ENCODE measurements at places on chromosomes 2 and 18. TPM values are rescaled to one million over a fixed set of nuclear protein-coding genes. Genes with fewer than 3 reads are reported as not detected.

Gene CCDC74B
- total RNA-seq = 0.51 TPM

Gene GPR55
- total RNA-seq = not detected

Gene PRKAG3
- not detected for total RNA-seq

Gene IL1B
- total RNA-seq = not detected

Gene FAM124B
- 48.8 TPM for total RNA-seq

Gene ASB18
- not detected for total RNA-seq

Gene GPR45
- not detected for total RNA-seq

Gene GPD2
- total RNA-seq = 27.4 TPM

DNA sequence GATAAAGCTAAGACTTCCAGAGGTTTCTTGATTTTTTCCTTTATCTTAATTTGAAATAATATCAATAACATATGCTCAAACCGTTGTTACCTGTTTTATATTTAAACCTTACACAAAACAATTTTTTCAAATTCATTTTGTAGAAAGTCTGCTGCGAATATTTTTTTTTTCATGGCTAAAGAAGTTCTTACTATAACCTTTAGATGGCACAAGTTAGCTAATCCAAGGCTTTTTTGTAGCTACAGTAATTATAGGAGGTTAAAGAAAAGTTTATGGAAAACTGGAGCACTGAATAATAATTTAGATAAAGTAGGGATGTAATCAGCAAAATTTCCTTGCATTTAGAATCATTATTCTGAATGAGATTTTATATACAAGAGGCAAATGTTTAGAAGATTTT, 78.0 kb upstream of the PNPT1 start:
- peak; percentile 51 for DNase-seq

DNA sequence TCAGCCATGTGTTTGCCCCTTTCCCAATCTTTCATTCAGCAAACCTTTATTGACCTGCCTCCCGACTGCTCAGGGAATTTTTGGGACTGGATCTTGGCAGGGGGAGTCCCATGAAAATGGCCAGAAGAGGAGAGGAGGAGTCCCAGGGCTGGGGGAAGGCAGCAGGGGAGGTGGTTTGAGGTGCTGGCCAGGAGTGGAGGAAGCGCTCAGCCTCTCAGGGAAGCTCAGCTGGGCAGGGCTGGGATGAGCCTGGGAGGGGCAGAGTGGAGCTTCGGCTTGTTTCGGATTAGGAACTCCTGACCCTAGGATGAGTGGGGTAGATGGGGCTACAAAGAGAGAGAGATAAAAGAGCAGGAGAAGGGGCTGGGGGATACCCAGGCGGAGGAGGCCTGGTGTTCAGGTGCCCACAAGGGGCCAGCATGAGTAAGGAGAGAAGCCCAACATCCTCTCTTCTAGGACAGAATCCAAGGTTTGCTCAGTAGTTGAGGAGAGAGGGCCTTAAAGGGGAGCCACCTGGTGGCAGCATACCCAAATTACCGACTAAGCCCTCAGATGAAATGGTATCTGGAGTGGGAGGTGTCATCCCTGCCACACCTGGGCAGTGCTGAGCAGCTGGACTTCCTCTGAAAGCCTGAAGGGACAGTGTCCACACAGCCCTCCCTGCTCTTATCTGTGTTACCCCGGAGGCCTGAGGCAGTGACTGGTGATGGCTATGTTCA, 91.1 kb downstream of the INHBB start:
- DNase-seq = no peak

DNA sequence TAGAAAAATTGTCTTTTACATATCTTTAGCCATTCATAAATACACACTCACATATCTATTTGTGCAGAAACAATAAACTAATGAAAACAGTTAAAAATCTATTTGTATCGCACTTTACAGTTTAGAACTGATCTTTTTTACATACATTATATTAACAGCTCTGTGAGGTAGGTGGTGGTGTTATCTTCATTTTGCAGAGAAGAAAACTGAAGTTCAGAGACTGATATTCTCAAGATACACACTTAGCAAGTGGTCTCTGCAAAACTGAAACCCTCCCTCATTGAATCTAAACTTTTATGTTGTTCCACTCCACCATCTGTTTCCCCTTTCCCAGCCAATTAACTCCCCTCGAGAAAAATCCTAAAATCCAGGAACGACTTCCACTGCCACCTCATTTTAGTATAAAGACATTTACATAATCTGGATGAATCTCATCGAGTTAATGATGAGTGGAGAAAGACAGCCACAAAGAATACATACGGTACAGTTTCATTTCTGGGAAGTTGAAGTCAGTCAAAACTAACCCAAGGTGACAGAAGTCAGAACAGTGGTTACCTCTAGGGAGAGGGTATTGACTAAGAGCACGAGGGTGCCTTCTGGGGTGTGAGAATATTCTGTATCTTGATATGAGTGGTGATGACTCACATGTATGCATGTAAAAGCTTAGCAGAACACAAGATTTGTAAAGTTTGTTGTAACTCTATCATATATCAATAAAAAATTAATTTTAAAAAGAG, 524.2 kb upstream of the TCF4 start:
- DNase-seq = no peak

GRCh38 chr2:82913566-82913965, 1545.5 kb downstream of the SUCLG1 start:
- DNase-seq = no peak

- DNase-seq = no peak
Measured at GRCh38 chr2:131085646-131086045, 7.6 kb downstream of the FAM168B start.

- DNase-seq = no peak
Measured at GRCh38 chr2:31371691-31372090, 42.9 kb downstream of the XDH start.

DNA sequence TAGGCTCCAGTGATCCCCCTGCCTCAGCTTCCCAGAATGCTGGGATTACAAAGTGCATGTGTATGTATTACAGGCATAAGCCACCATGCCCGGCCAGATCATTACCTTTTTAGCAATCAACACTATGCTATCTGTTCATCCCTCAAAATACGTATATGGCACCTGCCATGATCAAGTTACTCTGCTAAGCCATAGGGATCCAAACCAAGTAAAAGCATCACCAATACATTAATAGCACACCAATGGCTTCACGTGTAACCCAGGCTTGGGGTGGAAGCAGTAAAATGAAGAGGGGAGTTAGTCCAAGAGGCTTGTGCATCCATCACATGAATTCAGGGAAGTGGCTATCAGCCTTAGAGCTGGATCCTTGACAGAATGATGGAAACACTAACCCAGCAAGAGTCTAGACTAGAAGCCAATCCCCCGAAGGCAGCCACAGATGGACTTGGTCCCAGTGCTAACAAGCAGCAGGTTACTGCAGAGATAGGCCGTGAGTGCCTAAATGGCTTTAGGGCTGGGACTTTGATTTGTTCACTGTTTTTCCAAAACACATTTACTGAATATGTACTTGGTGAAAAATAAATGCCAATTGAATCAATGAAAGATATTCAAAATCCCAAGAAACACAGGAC, 11.3 kb downstream of the HDLBP start:
- DNase-seq = no peak

GRCh38 chr18:24659827-24660720, 199.6 kb downstream of the HRH4 start:
- peak; percentile 5 for DNase-seq

DNA sequence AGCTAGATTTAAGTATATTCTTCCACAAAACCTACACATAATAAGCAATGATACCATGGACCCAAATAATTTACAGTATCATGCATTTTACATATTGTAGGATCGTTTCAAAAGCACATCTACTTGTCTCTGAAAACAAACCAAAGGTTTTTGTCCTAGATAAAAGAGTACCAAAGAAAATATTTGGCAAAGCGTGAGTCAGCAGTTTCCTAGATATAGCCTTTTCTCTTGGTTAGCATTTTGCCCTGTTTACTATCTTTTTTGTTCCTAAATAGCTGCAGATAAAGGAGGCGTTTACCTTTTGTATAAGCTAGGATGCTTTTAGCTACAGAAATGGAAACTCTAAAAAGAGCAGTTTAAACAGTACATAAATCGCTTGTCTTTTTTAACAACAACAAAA, 305.8 kb upstream of the GULP1 start:
- no peak for DNase-seq

- no peak for DNase-seq
Measured at GRCh38 chr2:150041722-150042425, 445.6 kb downstream of the RND3 start.

DNA sequence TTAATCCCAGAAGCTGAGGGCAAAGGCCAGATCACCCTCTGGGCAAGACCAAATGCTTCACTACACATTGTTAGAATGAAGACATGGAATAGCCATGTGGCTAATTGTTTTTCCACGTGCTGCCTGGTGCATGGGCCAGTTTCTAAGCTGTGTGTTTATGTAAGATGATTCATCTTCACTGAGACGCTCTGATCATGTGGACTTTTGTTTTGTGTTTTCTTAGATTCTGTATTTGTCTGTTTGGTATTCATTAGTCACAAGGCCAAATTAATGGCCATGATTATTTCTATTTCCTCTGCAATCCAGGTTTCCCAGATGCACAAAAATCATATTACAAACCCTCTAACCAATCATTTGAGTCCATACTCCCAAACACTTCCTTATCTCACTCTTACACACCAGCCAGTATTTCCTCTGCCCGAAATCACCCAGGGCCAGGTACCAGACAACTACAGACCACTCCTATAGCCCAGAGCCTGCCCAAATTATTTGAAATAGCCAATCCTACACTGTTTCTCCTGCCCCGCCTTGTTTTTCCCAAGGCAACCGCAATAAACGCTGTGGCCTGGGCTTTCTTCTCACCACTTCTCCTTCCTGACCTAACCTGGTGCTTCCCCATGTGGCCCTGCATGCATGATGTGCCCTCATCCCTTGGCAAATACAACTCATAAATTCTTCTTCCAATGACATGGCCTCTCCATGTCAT, 94.2 kb upstream of the SP3 start:
- peak; percentile 74 for DNase-seq

DNA sequence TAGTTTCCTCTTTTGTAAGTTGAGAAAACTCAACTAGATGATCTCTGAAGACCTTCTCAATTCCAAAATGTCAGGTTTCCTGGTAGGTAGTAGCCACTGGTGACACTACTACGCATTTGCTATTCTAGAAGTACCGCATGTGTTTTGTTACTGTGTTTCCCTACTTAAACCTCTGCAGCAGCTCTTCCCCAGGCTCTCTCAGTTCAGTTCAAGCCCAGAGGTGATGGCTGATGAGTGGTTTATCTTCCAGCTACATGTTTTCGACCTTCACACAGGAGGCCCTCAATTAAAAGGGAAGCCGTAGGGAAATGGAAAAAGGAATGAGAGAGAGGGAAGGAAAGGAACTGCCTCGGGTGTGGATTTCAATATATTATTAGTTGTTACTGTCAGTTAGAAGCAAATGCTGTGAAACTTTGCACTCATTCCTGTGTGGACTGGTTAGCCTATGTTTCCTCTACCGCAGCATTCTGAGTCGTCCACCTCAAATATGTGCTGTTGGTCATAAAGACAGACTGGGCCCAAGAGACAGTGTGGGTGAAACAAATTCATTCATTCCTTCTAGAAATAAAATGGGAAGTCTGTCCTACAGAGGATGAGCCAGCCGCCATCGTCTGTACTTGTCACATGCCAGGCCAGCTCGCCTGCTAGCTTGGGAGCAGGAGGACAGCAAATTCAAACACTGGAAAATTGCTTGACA, 455.2 kb upstream of the RAB12 start:
- DNase-seq = no peak

DNA sequence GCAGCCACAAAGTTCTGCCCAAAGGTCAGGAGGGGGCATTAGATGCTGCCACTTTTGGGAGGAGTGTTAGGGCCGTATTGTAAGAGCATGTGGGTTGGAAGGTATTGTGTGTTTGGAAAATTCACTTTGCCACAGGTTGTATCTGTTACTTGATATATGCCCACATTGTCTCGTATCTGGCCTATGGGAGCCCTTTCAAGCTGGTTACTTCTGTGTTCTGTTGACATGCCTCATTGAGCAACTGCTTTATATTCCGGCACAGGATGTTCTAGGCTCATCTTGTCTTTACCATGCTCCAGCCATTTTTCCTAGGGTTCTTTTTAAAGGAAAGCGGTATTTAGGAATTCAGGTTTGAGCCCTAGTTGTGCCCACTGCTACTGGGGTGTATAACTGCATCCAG, 6.0 kb downstream of the ADNP2 start:
- DNase-seq = no peak

DNA sequence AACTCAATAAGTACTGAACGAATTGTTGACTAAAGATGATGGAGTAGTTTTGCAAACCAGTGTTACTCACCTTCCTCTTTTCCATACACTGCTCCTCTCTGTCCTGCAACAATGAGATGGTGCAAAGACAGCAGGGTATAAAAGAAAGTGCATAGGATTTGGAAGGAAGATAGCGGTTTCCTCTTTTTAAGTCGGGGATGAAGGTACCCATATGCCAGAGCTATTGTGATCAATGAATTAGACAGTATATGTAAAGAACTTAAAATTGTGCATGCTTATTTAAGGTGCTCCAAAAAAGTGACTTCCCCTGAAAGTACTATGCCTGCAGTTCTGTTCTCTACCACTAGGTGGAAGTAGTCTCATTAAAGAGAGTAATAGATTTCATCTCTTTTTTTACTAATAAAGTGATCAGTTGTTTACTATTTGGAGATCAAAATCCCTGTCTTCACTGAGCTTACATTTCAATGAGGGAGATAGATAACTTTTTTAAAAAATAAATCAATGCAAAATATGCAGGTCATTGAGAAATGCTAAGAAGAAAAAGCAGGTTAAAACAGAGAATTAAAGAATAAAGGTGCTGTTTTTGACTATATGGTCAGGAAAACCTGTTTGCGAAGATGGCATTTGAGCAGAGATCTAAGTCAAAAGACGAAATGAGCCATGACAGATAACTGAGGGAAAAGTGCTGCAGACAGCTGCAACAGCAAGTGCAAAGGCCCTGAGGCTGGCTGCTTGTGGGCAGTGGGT, 339.7 kb upstream of the SLC14A2 start:
- peak; percentile 6 for DNase-seq

DNA sequence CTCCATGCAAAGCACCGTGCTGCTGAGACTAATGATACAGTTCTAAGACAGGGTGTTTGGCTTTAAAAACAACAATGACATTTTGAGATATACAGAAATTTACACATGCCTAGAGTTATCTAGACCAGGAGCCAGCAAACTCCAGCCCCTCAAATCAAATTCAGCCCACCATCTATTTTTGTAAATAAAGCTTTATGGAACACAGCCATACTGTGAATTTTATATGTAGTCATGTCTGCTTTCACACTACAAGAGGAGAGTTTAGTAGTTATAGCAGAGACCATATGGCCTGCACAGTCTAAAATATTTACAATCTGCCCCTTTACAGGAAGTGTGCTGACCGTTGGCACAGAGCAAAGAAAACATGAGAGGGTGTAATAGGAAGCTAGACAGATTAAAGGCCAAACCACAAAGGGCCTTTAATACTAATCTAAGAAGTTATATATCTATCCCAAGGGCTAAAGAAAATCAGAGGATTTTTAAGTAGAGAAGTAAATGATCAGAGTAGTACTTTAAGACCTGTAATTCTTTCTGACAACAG, 39.4 kb downstream of the NBAS start:
- DNase-seq = peak; percentile 61

- DNase-seq = peak; percentile 38
Measured at GRCh38 chr18:61502472-61502871, 169.2 kb downstream of the CDH20 start.

DNA sequence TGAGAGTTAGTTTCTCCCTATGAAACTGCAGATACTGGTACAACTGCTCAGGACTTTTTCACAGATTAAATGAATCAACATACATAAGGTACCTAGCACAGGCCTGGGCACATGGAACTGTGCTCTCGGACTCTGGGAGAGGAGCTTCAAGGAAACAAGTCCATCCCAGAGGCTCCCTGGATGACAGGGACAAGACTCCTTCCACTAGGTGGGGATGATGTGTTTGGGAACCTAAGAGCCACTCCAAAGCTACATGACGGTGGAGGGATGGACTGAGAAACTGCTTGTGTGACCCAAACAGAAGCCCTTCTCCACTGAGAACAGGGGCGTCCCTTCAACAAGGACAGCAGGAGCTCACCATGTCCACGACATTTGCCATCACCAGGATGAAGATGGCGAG, 37.1 kb downstream of the CENPO start:
- peak; percentile 45 for DNase-seq

Data from dermis microvascular lymphatic vessel endothelial cell (primary cell).